T47D (cell line): ENCODE measurements at places on chromosomes 7 and 10.

- no peak for DNase-seq
Observed at GRCh38 chr7:150978126-150978789, at the start of gene KCNH2. Gene KCNH2 (minus strand): TSS chr7:150978321. CDS start chr7:150977913, 408 bp downstream.

- DNase-seq, result peak; percentile 54
Observed at GRCh38 chr10:92573091-92573797, 649 bp downstream of the IDE start.

- peak; percentile 82 for DNase-seq
Observed at GRCh38 chr7:128387216-128388144, 22.3 kb downstream of the IMPDH1 start.

- DNase-seq, result no peak
Observed at GRCh38 chr7:45293295-45293942, 135.8 kb downstream of the RAMP3 start.

- DNase-seq, result no peak
Observed at GRCh38 chr7:156380261-156380660, 260.3 kb upstream of the RNF32 start.

DNA sequence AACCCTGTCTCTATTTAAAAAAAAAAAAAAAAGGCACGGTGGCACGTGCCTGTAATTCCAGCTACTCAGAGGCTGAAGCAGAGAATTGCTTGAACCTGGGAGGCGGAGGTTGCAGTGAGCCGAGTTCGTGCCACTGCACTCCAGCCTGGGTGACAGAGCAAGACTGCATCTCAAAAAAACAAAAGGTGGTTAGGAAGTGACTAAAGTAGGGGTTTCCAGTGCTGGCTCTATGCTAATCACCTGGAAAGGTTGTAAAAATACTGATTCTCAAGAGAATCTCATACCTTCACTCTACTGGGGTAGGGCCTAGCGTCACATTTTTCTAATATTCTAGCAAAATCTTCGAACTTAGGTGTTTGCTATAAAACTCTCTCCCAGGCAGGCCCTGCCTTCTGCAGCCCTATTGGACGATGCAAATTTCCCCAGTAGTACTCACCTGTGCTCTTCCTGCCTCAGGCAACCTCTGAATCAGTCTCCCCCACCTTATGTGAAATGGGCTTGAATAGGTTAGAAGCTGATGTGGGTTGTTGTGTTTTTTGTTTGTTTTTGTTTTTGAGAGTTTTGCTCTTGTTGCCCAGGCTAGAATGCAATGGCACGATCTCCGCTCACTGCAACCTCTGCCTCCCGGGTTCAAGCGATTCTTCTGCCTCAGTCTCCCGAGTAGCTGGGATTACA, 3.5 kb downstream of the ZP3 start:
- DNase-seq, result no peak

DNA sequence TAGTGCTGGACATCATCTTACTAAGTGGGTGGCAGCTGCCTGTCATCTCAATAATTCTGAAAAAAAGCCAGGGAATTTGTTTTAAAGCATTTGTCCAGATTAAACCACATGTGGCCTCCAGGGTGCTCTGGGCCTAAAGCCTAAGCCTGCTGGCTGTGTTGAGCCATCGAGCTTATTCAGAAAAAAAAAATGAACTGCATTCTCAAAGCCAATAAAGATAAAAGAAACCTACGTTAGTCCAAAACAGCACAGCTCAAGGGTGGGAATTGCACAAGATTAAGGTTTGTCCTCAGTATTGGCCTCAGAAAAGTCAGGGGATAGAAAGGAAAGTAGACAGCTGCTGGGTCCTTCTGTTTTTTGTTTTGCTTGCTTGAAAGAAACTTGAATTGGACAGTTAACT, 22.6 kb upstream of the PRTFDC1 start:
- no peak for DNase-seq

DNA sequence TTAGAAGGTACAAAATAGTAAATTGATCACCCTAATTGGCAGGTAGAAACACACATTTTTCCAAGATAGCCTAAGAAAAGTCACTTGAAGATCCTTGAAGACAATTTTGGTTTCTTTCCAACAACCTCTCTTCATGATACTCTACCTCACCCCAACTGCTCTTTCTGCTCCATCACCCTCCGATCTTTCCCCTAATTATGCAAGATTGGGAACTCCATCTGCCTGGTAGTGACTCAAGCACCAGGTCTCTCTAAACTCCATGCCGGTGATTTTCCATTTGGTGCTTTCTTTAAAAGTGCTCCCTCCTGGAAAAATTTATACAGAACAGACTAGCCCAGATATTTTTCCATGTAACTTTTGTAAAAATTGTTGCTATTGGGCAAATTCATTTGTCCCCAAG, 1.1 kb upstream of the AKR1B1 start:
- DNase-seq, result no peak

DNA sequence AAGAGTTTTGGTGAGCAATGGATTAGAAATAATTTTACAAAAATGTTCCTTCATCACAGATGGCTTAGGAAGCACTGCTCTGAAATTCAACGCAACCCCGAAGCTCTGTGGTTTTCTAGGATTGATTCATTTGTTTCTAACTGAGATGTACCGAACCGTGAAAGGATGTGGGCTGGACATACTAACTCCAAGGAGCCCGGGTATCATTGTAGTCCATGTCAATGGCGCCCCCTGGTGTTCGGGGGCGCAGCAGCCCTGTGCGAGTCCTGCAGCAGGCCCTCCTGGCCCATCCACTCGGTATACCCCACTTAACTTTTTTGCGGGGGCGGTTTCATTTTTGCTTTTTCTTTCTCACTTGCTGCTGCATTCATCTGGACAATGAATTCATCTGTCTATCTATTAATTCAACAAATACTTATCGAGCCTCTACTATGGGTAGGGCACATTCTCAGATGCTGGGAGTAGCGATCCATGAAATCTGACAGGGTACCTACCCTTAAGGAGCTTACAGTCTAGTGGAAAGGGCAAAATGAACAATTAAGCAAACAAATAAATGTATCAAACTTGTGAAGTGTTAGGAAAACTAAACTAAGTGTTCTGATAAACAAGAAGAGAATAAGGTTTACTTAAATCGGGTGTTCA, 25.2 kb upstream of the ITPRID1 start:
- peak; percentile 25 for DNase-seq

- peak; percentile 94 for DNase-seq
Observed at GRCh38 chr7:25894002-25894901, 257.7 kb upstream of the NFE2L3 start.

DNA sequence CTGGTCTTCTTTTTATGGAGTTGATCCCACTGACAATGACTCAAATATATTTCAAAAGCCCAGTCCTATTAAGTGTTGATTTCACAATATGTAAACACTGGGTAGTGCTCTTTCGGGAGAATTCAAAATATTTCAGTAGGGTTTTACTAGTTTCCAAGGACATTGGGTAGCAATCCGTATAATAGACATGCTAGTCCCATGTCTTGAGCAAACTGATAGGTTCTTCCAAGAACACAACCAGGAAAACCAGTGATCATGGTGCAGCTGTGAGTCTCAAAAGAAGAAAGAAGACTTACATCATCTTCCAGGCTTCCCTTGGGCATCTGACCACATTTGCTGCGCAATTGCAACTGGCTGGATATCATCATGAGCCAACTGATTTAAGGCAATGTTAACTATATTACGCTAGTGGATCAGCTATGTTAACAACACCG, 59.3 kb upstream of the APBB1IP start:
- DNase-seq, result no peak

DNA sequence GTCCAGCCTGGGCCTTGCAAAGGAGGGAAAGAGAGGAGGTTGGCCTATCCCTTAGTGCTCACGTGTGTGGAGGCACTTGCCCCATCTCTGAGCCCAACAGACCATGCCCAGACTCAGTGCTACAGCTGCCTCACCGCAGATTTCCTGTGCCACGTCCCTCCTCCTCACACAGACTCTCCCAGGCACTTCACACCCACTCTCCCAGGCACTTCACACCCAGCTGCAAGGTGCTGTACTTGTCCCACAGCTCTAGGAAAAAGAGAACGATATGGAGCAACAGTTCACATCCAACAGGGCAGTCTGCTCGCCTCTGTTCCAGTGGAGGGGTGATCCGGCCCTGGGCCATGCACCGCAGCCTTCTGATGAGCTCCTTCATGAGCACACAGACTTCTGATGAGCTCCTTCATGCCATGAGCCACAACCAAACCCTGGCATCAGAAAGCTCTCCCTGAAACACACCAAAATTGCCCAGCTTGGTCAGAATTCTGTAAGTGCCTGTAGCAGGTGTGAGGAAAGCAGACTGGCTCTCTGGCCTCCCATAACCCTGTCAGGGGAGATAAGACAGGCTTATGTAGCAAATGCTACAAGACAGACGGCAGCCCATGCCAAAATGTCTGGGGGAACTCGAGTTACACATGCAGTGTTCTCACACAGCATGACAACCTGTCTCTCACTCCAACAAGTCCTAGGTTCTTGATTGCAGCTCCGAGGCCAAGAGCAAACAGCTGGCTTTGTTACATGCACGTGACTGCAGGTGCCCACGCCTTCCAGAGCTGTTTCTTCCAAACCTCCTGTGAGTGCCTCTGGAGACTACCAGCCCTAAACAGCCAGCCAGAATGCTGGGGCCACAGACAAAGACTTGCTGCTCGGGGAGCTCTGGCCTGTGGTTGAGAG, 348.5 kb downstream of the GRID1 start:
- DNase-seq, result no peak

DNA sequence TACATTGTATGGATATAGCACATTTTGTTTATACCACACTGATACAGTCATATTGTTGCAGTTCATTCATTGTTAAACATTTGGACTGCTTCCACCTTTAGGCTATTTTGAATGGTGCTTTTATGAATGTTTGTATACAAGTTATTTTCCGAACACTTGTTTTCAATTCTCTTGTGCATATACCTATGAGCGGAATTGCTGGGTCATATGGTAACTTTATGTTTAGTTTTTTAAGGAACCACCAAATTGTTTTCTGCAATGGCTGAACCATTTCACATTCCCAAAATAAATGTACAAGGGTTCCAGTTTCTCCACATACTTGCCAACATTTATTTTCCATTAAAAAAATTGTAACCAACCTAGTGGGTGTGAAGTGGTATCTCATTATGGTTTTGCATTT, 4.0 kb upstream of the EXOC4 start:
- no peak for DNase-seq

- no peak for DNase-seq
Observed at GRCh38 chr7:116577320-116577871, 52.6 kb downstream of the CAV1 start.

GRCh38 chr10:84783909-84784308, 455.5 kb downstream of the CCSER2 start:
- no peak for DNase-seq

DNA sequence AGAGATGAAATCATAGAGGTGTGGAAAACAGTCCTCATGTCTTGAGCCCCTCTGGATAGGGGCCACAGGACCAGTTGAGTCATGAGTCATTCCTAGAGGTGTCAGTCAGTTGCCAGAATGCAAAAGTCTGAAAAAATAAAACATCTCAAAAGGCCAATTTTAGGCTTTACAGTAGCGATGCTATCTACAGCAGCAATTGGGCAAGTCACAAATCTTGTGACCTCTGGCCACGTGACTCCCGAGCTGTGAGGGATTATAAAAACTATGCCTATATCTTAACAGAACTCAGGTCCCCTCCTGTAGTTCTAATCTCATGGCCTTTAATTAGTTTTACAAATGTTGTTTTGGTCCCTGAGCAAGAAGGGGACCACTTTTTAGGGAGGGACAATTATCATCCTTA, 15.6 kb upstream of the TAS2R41 start:
- DNase-seq, result no peak

DNA sequence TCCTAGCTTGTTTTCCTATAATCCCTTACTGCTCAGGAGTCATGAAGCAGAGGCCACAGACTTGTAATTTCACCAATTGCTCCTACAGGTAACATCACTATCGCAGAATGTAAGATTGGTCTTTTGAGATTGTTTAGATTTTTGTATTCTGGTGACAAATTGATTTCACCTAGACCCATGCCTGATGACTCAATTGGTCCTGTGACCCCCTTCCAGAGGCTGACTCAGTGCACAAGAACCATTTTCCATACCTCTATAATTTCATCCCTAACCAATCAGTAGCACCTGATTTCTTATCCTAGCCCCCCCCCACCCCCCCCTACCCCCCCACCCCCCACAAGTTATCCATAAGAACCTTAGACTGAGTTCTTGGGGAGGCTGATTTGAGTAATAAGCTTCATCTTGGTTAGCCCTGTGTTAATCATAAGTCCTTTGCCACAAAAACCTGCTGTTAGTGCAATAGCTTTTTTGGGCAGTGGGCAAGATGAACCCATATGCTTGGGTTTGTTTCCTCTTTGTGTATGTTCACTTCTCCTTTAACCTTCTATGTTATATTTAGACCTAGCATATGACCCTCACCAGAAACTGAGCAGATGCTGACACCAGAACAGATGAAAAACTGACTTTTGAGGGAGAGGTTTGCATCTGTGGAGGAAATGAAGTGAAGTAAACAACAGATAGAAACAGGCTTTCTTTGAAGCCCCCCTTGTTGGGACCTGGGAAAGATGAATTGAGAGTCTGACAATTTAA, 187.1 kb downstream of the KIF20B start:
- DNase-seq, result no peak

DNA sequence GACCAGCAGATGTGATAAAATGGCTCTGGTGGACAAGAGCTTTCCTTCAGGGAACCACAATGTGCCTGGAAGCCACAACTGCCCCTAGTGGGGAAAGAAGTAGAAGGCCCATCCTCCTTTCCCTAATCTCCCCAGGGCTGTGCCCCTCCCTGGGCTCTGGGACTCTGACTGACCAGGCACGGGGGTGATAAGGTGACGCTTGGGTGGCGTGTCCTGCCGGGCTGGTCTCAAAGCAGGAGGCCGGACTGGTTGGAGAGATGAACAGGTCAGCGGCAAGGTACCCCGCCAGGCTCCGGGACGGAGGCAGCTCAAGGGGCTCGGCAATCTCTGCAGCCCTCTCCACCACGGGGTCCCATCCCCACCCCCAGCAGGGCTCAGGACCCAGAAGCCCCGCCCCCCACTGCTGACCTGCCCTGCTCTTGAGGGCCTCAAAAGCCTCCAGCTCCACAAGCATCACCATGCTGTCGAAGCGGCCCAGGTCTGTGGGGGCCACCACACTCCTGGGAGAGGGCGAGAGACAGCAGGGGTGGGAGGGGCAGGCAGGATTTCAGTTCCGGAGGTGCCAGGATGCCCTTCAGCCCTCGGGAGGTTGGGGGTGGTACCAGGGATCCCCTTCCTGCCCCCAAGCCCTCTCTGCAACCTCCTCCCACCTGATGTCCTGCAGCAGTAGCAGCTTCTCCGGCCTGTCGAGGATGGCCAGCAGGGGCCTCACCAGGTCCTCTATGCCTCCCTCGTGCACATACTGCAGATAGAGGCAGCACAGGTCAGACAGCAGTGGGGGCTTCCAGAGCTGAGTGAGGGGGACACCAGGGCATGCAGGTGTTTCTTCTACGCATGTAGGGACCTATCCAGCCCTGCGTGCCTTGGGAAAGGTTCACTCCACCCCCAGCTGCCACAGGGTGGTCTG, 12.2 kb downstream of the LZTS2 start:
- peak; percentile 57 for DNase-seq

- no peak for DNase-seq
Observed at GRCh38 chr10:46096909-46097575, 51.0 kb upstream of the MSMB start.

- DNase-seq, result no peak
Observed at GRCh38 chr7:46291601-46292150, 370.6 kb upstream of the IGFBP3 start.

GRCh38 chr7:106177300-106177690, 65.2 kb upstream of the SYPL1 start:
- DNase-seq, result no peak
